ENCODE measurements at places on chromosomes 4 and X.

- no peak for DNase-seq
These were observed 24.0 kb downstream of the TAB3 start for GRCh38 chrX:30865015-30865414.

GRCh38 chr4:42411803-42412202 is 14.5 kb downstream of the SHISA3 start:
- peak; percentile 31 for DNase-seq

DNA sequence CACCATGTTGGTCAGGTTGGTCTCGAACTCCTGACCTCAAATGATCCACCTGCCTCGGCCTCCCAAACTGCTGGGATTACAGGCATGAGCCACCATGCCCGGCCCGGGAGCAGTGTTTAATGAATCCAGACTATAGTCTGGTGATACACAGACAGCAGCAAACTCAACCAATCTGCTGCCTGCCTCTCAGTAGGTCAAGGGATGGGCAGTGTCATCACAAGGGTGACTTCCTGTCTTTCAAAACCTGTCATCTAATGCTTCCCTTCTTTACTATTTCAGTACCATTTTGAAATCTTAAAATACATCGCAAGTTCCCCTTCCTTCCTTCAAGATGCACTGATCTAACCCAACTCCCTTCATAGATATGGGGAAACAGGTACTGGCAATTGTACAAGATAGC is 8.4 kb downstream of the RPL39 start:
- DNase-seq: no peak

DNA sequence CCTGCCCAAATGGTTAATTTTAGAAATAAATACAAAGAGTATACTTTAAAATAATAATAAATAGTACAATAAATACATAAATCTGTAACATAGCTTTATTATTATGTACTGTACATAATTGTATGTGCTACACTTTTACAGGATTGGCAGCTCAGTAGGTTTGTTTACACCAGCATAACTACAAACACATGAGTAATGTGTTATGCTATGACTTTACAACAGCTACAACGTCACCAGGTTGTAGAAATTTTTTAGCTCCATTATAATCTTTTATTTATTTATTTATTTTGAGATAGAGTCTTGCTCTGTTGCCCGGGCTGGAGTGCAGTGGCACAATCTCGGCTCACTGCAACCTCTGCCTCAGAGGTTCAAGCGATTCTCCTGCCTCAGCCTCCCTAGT is 31.8 kb downstream of the RNF150 start:
- no peak for DNase-seq

- no peak for DNase-seq
These were observed 91.5 kb downstream of the GEMIN8 start for GRCh38 chrX:13938051-13938828.

DNA sequence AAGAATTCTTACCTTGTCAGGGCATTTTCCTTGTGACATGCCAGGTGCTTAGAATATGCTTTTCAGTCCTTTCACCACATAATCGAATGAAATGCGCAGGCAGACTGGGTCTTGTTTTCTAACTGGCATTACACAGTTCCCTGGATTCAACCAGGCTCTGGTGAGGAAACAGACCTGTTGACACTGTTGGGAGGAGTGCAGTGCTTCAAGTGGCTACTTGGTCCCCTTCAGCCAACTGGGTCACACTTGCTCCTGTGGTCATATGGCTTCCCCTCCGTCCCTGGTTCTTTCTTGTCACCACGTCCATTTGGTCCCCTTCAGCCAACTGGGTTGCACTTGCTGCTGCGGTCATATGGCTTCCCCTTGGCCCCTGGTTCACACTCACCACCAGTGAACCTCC is 9.7 kb downstream of the SMIM20 start:
- DNase-seq: no peak

DNA sequence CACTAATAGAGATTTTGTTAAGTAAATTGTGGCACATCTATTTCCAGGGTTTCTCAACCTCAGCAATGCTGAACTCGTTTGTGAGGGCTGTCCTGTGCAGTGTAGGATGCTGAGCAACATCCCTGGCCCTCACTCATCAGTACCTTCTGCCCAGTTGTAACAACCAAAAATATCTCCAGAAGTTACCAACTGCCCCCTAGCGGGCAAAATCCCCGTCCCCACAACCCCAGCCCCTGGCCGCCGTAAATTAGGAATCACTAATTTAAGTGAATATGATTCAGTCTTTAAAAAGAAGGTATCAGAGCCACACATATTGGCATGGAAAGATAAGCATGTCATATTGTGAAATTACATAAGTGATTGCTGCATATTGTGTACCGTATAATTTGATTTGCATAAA is 123.4 kb downstream of the ASB9 start:
- no peak for DNase-seq

DNA sequence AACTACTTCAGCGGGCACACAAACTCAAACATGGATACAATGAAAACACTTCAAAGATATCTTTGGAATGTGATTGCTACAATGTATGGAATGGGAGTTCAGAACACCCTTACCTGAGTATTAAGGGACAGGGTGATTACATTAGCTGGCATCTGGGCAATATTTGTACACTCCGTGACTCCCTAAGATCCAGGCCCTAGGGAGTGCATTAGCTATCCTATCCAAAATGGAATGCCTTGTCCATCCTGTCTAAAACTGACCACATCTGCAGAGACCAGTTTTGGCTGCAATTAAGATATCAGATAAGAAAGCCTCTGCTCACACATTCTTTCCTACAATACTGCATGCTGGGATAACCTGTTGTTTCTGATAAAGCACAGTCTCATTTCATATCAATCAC is 176.6 kb upstream of the EMCN start:
- no peak for DNase-seq

DNA sequence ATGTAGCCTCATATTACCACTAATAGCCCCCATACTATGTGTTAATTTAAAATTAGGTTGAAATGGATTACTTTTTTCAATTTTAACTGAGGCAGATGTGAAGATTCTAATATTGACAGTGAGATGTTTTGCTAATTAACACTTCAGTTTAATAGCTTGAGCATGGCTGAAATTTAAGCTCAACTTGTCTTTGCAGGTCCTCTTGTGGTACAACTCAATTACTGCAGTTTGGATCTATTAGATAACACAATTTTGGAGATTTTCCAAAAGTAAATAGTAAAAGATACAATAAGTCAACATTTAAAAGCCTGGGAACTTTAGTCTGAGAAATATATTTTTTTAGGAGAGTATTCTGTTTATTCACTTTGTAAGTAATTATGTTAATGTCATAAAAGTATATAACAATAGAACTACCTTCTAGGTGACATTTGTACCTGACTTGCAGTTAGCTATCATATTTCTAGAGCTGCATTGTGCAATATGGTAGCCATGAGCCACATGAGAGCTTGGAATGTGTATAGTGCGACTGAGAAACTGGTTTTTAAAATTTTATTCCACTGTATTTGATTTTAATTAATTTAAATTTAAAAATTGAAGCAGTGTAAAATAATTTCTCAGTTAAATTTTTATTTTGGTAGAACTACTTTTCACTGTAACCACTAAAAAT is 73.1 kb upstream of the FMR1 start:
- no peak for DNase-seq

DNA sequence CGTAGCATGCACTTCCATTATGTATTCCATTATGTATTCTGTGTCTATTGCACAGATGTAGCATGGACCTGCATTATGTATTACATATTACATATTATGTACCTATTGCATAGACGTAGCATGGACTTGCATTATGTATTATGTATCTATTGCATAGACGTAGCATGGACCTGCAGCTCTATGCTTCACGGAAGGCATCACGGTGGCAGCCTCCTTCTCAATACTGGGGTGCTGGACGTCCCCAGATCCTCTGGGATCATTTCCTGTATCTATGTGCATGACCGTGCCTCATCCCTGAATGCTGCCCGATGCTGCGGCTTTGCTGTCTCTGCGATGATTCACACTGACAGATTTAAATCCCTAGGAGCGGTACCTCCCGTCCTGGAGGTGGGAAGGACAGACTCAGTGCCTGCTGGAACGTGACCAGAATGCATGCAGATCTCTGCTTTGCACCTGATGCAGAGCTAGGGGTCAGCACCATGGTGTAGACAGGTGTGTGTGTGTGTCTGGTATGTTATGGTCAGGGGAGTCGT is 317.5 kb downstream of the DHRSX start:
- no peak for DNase-seq

DNA sequence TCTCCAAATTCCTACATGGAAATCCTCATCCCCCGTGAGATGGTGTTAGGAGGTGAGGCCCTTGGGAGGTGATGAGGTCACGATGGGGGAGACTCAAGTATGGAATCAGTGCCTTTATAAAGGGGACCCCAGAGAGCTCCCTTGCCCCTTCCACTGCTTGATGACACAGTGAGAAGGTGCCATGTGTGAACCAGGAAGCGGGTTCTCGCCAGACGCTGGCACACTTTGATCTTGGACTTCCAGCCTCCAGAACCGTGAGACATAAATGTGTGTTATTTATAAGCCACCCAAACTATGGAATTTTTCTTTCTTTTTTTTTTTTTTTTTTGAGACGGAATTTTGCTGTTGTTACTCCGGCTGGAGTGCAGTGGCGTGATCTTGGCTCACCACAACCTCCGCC is 237.6 kb downstream of the DHRSX start:
- DNase-seq: no peak

DNA sequence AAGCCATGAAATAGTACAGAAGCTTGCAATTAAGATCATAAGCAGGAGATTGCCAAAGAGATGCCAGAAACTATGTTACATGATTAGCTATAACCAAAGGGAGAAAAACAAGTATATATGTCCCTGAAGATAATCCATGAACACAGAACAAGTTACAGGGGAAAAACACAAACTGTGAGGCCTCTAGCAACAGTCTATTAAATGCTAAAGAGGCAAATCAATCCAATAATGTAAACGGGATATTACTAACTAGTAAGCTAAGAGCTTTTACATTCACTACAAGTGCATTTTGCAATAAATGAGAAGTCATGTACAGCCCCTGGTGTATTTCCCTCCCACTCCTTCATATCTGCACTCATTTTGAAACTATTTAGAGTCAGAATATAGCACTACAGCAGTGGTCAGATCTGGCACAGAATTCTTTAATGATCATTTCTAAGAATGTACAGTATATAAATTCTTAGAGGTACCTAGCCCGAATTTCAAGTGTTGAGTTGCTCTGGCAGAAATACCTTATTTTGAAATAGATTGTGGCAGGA is 449.8 kb upstream of the SMIM31 start:
- DNase-seq: no peak

- DNase-seq: no peak
These were observed 32.6 kb upstream of the TBC1D14 start for GRCh38 chr4:6877067-6877466.

DNA sequence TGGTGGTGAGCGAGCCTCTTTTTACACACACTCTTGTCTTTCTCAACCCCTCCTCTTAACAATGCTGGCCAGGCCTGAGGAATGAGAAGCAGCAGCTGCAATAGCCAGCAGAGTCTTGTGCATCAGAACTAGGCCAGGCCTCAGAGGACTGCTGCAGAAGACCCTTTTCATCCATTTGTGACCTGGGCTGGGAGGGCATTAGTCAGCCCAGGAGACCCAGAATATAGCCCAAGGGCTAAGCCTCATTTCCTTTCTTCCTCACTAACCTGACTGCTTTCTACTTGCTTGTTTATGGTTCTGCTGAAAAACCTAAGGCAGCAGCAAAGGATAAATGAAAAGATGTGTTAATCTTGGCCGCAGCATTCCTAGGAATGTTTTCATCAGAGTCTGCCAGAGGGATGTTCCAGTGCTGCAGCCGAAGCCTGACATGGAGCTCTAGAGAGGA is 254.7 kb upstream of the AR start:
- no peak for DNase-seq

DNA sequence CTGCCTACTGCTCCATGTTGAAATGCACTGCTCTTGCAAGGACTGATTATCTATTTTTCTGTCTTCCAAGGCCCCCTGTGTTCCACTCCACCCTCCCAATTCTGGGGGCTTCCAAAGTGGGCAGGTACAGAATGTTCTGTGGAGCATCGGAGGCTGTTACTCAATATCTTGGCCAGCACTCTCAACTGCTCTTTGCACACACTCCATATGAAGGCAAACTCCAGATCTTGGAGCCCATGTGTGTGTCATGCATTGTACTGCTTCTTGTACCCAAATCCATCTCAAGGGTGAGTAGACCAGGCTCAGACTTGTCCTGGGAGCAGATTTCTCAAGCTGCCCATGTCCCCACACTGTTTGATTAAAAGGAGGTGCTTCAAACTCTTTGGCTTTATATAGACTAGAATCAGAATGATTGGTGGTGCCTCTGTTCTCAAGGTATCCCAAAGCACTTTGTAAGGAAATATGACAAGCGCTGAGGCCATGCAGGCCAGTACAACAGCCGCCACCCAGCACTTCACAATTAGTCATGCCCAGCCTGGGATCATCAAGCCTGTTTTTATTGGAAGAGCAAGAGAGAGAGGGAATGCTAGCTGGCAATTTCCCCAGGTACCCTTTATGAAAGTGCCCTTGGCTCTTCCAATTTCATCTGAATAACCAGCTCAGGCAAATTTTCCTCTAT is 44.3 kb downstream of the AR start:
- no peak for DNase-seq
